Hematopoietic multipotent progenitor cell treated with erythropoietin and hydrocortisone succinate and interleukin-3 and kit ligand, for 6 days (in vitro differentiated cells): ENCODE measurements at places on chromosomes 7 and 10.

DNA sequence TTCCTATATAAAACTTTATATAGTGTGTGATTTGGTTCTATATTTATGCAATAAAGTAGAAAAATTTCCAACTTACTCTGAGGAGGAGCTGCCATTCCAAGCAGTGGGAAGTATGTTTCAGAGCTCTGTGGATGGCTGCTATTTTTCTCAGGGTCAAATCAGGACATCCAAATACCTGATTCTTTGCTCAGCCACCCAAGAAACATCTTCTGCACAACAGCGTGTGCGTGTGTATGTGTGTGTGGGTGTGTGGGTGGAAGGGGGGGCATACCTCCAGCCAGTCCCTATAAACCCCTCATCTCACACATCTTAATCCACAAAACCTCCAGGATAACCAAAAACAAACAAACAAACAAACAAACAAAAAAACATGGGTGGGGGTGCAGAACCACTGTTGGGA lies 66.3 kb upstream of the EMX2 start:
- DNase-seq: no peak

DNA sequence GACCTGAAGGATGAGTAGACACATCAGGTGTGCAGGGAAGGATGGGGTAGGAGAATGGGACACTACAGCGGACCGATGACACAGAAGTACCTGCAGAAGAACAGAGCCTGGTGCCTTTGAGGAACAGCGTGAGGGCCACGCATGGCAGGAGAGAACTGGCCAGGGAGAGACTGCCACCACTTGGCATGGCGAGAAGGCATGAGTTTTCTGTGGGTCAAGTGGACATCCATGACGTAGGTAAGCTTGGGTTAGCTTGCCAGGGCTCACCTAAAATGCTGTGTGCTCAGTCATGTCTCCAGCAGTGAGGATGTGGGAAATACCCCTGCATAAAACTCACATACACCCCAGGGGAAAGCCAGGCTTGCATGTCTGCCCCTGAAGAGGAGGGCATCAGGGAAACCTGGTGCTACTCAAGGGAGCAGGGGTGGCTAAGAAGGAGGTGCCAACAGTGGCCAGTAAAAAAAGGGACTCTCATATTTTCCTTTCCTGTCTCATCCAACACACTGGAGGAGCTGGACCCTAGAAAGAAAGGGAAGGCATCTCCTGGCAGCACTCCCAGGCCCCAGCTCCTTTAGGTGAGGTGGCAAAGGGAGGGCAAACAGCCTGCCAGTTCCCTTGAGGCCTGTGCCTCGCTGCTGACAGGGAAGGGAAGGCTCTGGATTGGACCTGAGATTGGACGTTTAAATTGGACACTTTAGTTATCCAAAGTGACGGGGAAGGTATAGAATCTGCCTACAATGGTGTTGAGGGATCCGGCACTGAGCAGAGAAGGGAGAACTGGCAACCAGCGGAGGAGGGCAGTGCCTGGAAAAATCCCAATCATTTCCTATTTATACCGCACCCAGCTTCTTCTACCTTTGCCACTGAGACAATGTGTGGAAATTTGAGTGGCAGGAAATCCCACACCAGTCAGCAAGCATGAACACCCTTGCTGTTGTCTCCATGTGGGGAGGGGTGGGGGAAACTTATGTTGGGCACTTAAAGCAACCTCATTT lies 255.7 kb downstream of the GLI3 start:
- no peak for DNase-seq

DNA sequence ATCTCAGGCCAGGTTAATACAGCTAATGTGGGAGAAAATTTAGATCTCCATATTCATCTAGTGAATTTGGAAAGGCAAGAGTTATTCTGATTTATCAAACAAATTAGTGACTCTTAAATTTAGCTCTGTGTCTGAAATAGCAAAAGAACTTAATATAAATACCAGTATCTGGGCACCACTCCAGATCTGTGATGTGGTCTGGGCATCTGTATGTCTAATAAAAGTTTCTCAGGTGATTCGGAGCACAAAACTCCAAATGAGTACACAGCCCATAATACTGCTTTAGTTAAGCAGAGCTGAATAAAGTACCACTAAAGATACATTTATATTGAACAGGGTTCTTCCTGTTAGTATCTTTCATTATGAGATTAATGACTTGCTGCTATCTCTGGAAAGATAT lies 261.4 kb downstream of the BAMBI start:
- DNase-seq: no peak

- no peak for DNase-seq
Observed at GRCh38 chr7:121180436-121181063, 148.2 kb upstream of the WNT16 start.

- no peak for DNase-seq
Observed at GRCh38 chr10:116099023-116099420, 174.0 kb downstream of the GFRA1 start.

- no peak for DNase-seq
Observed at GRCh38 chr7:159042103-159042502, 102.6 kb downstream of the VIPR2 start.

GRCh38 chr10:124588736-124589490 lies 127.3 kb downstream of the LHPP start:
- peak; percentile 94 for DNase-seq
